Suprapubic skin (tissue), 4 donors: ENCODE measurements at places on chromosomes 12 and 14.

DNA sequence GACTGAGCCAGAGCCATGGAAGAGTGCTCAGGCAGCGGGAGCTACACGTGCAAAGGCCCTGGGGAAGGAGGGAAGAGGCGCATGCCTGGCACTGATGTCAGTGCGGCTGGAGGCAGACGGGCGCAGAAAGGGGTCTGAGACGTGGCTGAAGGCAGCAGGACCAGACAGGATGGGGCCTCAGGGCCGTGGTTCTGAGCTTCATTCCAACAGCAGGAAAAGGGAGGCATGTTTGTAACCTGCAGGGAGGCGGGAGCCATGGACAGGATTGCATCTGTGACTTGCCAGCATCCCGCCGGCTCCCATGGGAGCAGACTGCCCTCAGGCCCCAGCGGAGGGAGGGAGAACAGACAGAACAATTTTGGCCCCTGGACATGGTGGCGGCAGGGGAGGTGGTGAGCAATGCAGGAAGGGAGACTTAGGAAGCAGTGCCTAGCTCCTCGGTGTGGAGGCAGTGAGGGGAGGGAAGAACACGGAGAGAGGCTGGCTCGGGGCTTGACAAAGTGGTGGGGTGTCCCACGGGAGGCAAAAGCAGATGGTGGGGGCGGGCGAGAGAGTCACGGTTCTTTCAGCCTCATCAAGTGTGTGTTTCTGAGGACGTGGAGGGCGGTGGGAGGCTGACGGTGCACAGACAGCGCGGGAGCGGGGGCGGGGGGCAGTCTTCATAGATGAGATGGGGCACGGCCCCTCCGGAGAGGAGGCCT is 33.3 kb upstream of the INF2 start:
- peaks cover 21% of the 10 kb centered on the region for H3K27me3 ChIP-seq
- no peaks in the 10 kb centered on the region for H3K36me3 ChIP-seq
- peaks cover 8% of the 10 kb centered on the region for H3K4me1 ChIP-seq
- H3K27ac ChIP-seq = no peak overlapping the region
- DNase-seq = no peak

DNA sequence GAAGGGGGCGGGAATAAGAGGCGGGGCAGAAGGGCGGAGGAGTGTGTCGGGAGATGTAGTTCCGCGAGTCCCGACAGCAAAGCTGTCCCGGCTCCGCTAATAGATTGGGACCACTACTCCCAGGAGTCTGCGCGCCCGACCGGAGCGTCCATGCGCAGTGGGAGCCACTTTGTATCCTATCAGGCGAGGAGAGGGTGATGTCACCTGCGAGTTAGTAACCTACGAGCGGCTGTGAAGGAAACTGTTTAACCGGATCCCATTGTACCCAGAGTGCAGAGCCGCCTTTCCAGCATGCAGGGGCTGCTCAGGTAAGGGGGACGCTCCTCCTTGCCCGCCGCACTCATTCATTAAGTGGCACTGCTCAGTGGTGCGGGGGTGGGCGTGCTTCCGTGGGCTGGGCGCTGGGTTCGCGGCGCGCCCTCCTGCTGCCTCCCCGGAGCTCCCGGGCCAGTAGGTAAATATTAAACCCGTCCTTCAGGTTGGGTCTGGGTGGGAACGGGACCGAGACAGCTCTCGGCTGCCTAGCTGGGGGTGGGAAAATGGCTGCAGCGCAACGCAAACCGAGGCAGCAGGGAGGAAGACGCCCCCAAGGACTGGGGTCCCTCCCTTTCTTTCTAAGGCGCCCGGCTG is at the start of gene DAAM1:
Gene DAAM1 (plus strand): TSS at position 207 of the 630 bp plus-strand sequence. CDS start 74,811 bp downstream, outside the sequence.
- H3K27me3 ChIP-seq = no peaks in the 10 kb centered on the region
- no peaks in the 10 kb centered on the region for H3K36me3 ChIP-seq
- DNase-seq = peak; percentile 99
- peaks cover 65% of the 10 kb centered on the region for H3K4me1 ChIP-seq

- no peak overlapping the region for H3K4me3 ChIP-seq
- H3K27me3 ChIP-seq = no peaks in the 10 kb centered on the region
- no peaks in the 10 kb centered on the region for H3K36me3 ChIP-seq
- H3K4me1 ChIP-seq = no peaks in the 10 kb centered on the region
- no peak overlapping the region for H3K27ac ChIP-seq
- DNase-seq = no peak
Observed at GRCh38 chr12:119828300-119828699, 48.8 kb downstream of the CIT start.

DNA sequence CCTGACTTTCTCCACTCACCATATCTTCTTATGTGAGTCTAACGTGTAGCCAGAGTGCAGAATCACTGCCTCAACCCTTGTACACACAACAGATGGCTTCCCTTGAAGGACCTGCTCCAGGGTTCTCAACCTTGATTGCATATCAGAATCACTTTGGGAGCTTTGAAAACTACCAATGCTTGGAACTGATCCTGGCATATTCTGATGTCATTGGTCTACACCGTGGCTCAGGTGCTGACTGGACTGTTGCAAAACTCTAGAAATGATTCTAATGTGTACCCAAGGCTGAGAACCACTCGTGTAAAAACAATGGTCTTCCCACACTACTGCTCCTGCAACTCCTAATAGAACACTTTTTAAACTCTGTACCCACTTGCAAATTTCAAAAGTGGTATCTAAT is 18.5 kb downstream of the TMEM132D start:
- no peaks in the 10 kb centered on the region for H3K36me3 ChIP-seq
- no peak overlapping the region for H3K27ac ChIP-seq
- H3K4me3 ChIP-seq = no peak overlapping the region
- H3K27me3 ChIP-seq = no peaks in the 10 kb centered on the region
